ENCODE measurements at places on chromosomes 16 and 17. TPM values are rescaled to one million over a fixed set of nuclear protein-coding genes. Genes with fewer than 3 reads are reported as not detected.
A peak's percentile ranks its signal among the peaks of the same experiment; 100 is the strongest.

DNA sequence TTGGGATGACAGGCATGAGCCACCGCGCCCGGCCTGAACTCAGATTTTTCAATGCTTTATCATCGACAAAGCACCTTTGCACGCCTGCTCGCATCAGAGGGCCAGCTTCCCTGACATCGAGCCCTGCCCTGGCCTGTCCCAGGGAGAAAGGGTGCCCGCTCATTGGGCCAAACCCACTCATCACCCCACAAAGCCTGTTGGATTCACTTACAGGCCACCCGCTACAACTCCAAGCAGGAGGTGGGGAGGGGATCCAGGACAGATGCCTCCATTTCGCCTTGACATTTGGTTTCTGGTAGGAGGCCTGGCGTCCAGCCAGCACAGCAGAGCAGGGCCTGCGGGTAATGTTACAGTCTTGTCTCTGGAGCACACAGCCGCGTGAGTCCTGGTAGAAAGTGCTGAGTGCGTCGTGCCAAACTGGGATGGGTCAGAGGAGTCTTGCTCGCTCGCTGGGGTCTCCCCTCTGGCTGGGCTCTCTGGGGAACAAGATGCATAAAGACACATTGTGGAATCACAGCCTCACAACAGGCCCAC lies 19.8 kb downstream of the SMTNL2 start:
- DNase-seq: peak; percentile 94

DNA sequence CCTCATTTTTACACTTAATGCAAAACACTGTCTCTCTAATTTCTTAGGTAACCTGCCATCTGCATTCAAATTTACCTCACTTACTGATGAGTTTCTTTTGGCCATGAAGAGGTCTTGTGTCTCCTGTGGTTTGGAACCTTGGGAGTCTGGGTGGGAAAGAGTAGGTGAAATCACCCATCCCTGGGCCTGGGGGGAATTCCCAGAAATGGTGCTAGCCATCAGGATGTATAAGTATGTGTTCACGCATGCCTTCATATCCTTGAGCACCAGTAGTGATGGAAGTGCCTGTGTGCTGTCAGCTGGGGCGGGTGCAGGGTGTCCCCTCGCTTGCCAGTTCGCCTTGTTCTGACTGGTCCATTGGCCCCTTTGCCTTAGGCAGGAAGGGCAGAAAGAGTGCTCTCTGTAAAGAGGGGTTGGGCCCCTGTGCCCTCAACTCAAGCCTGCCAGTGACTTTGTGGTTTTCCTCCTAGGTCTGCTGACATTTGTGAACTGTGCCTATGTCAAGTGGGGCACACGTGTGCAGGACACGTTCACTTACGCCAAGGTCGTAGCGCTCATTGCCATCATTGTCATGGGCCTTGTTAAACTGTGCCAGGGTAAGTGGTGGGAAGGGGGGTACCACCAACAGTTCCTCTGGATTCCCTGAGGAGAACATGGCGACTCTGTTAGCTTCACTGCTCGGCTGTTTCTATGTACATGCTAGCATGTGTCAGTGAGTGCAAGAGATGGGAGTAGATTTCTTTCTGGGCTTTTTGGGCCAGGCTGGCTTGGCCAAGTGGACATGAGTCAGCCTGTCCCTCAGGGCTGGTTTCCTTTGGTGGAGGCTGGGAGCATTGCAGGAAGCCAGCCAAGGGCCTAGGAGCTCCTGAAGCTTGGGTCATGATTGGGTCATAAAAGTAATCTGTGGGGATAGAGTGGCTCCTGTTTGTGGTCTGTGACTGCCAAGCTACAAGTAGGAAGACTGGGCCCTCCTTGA lies 23.2 kb downstream of the SLC7A6OS start:
- DNase-seq: no peak

- no peak for DNase-seq
Measured at GRCh38 chr17:62724398-62725146, 83.5 kb downstream of the MARCHF10 start.

DNA sequence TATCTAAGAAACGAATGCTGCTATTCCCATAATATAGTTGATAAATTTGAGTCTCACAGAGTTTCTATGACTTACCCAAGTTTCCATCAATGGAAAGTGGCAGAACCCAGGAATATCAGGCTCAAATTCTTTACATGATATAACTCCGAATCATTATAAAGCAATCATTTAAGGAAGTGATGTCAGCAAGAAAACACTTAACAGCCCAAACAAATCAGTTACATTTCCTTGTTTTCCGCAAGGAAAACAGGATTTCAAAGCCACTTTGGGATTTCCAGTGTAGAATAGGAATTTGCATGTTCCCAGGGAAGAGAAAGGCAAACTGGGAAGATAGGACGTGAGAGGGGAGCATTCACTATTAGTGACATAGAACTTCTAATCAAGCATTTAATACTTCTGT lies 311.4 kb upstream of the GOT2 start:
- DNase-seq: no peak

DNA sequence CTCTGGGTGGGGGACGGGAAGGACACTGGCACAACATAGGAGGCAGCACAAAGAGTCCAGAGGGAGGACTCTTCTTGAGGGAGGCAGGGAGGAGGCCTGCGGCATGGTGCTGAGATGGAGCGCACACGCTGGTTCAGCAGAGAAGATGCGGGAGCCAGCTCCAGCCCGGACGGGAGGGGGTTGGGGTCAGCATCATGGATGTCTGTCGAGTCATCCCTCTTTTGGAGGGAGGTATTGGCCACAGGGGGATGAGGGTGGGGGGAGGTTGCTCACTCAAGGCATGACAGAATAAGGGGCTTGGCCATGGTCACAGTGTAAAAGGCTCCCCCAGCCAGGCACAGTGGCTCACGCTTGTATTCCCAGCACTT lies 19.3 kb downstream of the DCAKD start:
- DNase-seq: no peak

GRCh38 chr17:78883533-78884131 lies 19.4 kb downstream of the CEP295NL start:
- DNase-seq: peak; percentile 77

DNA sequence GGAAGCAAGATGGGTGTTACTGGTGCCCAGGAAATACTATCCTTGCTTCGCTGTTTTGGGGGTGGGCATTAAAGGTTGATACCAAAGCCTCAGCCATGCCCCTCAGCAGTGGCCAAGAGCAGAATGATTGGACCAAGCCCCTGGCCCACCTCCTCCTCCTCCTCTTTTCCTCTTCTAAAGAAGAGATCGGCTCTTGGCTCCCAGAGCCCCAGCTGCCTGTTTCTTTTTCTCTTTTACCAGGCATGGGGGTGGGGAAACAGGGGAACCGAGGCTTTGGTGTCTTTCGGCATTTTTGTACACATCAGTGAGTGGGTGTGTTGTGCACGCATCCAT lies 5.8 kb downstream of the THRA start:
- DNase-seq: no peak

- DNase-seq: no peak
Measured at GRCh38 chr16:10932959-10933710, 9.1 kb downstream of the DEXI start.

GRCh38 chr16:13315642-13316427 lies 414.4 kb downstream of the SHISA9 start:
- DNase-seq: no peak

DNA sequence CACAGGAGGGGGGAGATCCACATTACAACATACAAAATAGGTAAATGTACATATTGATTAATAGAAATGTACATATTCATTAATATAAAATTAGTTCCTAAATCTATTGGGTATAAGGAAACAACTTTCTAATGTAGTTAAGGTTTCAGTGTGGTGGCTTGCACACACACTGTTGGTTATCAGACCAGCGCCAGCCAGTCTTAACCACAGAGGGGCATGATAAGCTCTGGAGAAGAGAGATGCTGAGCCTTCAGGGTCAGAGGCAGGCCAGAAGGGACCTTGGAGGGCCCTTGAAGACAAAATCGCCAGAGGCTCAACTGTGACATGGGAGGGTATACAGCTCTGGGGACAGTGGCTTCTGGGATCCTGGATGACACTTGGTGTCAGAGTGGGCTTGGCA lies 10.9 kb upstream of the ZFP90 start:
- DNase-seq: no peak

- DNase-seq: peak; percentile 57
Measured at GRCh38 chr16:89711601-89712273, 9.0 kb downstream of the VPS9D1 start.

GRCh38 chr16:86211800-86212199 lies 298.5 kb upstream of the FOXF1 start:
- no peak for DNase-seq

- DNase-seq: no peak
Measured at GRCh38 chr16:28059841-28060575, 3.5 kb downstream of the GSG1L start.

DNA sequence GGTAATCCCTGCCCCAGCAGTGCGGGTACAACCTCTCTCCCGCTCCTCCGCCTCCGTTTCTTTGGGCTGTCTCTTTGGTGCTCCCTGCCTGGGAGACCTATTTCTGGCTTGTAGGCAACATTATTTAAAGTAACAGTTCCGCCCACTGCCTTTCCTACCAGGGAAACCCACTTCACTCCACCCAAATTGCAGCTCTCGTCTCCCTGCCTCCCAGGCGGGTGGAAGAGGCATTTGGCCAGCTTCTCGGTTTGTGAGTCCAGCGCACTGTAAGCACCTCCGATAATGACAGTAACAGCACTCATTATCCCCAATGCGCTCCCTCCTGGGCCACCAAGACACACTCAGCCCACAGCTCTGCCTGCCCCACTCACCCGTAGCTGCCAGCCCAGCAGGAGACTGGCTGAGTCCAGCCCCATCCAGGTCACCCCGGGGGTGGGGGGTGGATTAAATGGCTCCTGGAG lies 165.1 kb upstream of the CDC42EP4 start:
- no peak for DNase-seq

- DNase-seq: no peak
Measured at GRCh38 chr16:19912455-19913339, 28.0 kb upstream of the GPRC5B start.

GRCh38 chr17:1912146-1912545 lies 82.3 kb downstream of the RPA1 start:
- DNase-seq: no peak

- no peak for DNase-seq
Measured at GRCh38 chr17:68775969-68776368, 174.8 kb upstream of the FAM20A start.

DNA sequence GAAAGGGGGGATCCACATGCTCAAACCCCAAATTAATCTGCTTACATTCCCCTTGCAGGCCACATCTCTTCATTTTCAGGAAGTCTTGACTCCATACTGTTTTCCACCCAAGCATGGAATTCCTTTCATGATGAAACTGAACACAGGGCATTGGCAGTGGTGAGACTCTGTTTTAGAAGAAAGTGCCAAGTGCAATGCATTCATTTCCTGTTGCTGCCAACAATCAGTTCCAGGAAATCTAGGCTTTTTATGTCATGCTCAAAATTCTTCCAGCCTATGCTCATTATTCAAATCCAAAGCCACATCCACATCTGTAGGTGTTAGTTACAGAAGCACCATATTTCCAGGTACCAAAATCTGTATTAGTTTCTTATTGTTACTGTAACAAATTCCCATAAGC lies 4.1 kb downstream of the CCL2 start:
- no peak for DNase-seq

DNA sequence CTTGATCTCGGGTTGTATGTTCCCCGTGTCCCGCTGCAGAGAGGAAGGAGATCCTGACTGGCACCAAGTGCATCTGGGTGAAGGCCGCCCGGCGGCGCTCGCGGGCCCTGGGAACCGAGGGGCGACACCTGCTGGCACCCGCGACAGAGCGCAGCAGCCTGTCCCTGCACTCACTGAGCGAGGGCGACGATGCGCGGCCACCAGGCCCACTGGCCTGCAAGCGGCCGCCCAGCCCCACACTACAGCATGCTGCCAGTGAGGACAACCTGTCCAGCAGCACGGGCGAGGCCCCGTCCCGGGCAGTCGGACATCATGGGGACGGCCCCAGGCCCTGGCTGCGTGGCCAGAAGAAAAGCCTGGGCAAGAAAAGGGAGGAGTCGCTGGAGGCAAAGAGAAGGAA lies 7.5 kb downstream of the BTBD17 start:
- DNase-seq: no peak

- DNase-seq: no peak
Measured at GRCh38 chr17:68572138-68572842, 28.9 kb downstream of the FAM20A start.

DNA sequence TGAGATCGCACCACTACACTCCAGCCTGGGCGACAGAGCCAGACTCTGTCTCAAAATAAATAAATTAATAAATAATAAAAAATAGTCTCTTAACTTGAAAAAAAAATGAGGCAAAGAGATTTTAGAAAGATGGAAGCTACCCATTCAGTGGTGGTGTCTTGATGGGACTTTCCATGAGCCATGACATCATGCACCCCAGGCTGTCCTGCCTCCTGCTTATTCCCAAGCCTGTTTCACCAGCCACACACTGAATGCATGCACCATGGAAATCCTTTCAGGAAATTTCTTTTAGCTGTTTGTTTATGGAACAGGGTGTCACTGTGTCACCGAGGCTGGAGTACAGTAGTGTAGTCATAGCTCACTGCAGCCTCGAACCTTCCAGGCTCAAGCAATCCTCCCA lies 8.9 kb upstream of the DLX3 start:
- no peak for DNase-seq

GRCh38 chr16:81634380-81635062 lies 144.6 kb upstream of the PLCG2 start:
- no peak for DNase-seq

- no peak for DNase-seq
Measured at GRCh38 chr17:35617505-35617904, 30.4 kb downstream of the AP2B1 start.

GRCh38 chr17:4305224-4305623 lies 41.4 kb upstream of the ANKFY1 start:
- no peak for DNase-seq

DNA sequence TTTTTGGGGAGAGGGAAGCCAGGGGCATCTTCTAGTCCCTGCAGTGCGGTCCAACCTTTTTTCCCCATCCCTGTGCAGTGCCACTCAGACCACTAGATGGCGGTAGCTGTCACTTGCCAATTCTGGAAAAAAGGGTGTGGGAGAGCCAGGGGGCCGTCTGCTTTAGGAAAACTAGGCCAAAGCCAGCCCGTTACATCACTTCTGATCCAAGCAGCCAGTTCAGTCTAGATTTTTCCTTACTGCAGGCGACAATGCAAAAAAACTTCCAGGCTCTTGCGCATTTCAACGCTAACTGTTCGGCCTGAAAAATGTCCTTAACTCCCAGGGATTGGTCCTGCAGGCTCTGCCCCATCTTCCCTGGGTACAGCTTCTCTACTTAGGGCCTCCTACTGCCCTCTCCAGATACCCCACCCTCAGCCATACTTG lies 69.2 kb upstream of the CES5A start:
- peak; percentile 65 for DNase-seq

GRCh38 chr17:14604591-14605266 lies 303.8 kb downstream of the HS3ST3B1 start:
- no peak for DNase-seq

GRCh38 chr16:86189934-86190333 lies 291.0 kb downstream of the IRF8 start:
- DNase-seq: no peak

- no peak for DNase-seq
Measured at GRCh38 chr16:88703486-88704309, 2.5 kb downstream of the RNF166 start.

- peak; percentile 37 for DNase-seq
Measured at GRCh38 chr16:71230122-71230845, at the start of gene HYDIN. TSS of gene HYDIN (minus strand) at chr16:71230722. CDS start at chr16:71186895, 43,827 bp downstream.

The ZNF594 gene
- 20.1 TPM for total RNA-seq

The RAB26 gene
- total RNA-seq: 0.12 TPM

The SCGB1C2 gene
- not detected for total RNA-seq

The HOXB7 gene
- total RNA-seq: 0.23 TPM

The NACA2 gene
- not detected for total RNA-seq

The CEP295NL gene
- total RNA-seq: 4.5 TPM

The MMP2 gene
- 200 TPM for total RNA-seq

The HSPB9 gene
- 0.48 TPM for total RNA-seq

The KRT31 gene
- total RNA-seq: not detected
